Esophagus muscularis mucosa (tissue), 4 donors: ENCODE measurements at places on chromosomes 1 and 21.

- DNase-seq: no peak
Measured at GRCh38 chr1:198337886-198338285, 181.1 kb downstream of the NEK7 start.

GRCh38 chr1:210232511-210233215, at the start of gene SERTAD4:
SERTAD4 (plus strand) TSS chr1:210232796; CDS start chr1:210237961, 5,165 bp downstream.
- DNase-seq: no peak

DNA sequence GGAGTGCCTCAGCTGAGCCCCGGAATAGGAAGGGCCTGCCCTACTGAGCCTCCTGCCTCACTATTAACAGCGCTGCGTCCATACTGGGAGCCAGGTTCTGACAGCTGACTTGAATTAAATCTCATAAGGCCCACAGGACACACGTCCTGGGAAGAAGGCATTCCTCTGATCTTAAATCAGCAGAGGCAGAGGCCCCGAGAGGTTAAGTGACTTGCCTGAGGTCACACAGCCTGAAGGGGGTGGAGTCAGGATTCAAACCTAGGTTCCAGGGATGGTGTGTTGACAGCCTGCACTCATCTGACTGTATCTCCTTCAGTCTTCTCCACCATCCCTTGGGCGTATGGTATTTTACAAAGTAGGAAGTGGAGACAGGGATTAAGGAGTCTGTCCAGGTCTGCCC, 79.8 kb downstream of the AJAP1 start:
- no peak for DNase-seq

- no peak for DNase-seq
Measured at GRCh38 chr1:243351337-243351736, 95.5 kb downstream of the SDCCAG8 start.

- no peak for DNase-seq
Measured at GRCh38 chr1:47443530-47444296, 5.9 kb downstream of the FOXD2 start.
